Sigmoid colon (tissue), 7 donors: ENCODE measurements at places on chromosomes 16 and 17. TPM values are rescaled to one million over a fixed set of nuclear protein-coding genes. Genes with fewer than 3 reads are reported as not detected.
A peak's percentile ranks its signal among the peaks of the same experiment; 100 is the strongest.

- no peak overlapping the region for H3K4me3 ChIP-seq
- H3K27ac ChIP-seq, result no peak overlapping the region
- H3K27me3 ChIP-seq, result no peaks in the 10 kb centered on the region
Measured at GRCh38 chr16:74521691-74522090, 85.2 kb downstream of the GLG1 start.

DNA sequence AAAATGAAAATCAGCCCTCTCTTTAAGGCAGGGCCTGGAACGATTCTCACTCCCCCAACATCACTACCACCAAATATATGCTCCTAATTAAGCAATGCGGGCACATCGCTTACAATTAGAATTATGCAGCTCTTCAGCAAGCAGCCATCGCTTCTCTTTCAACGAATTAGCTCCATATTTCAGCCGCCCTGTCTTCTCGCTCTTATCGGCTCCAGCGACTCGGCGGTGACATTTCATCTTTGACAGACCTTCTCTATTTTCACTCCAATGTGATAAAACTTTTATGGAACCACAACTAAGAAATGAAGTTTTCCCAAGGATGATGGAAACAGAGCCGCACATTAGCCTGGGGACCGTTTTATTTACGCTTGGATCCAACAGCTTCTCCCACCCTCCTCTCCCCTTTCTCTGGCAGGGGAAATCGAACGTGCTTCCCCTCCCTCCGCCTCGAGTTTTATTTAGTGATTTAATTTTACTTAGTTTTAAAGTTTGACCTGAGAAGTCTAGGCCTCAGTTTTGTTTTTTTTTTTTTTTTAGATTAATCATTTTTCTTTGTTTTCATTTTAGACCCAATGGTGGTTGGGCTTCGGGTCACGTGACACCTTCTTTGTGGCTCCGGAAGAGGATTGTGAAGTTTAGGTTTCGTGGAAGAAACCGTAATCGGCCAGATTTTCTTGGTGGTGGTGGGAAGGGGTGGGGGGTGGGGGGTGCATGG is 3.1 kb upstream of the HOXB2 start:
- H3K4me1 ChIP-seq, result peaks cover 84% of the 10 kb centered on the region
- peak overlapping the region; percentile 6 for H3K4me3 ChIP-seq
- no peaks in the 10 kb centered on the region for H3K27me3 ChIP-seq
- no peaks in the 10 kb centered on the region for H3K36me3 ChIP-seq

GRCh38 chr17:7478276-7479212 is 887 bp downstream of the ZBTB4 start:
- H3K27me3 ChIP-seq, result no peaks in the 10 kb centered on the region
- peak overlapping the region; percentile 94 for H3K27ac ChIP-seq
- H3K36me3 ChIP-seq, result no peaks in the 10 kb centered on the region
- H3K4me1 ChIP-seq, result no peaks in the 10 kb centered on the region
- peak; percentile 86 for DNase-seq

GRCh38 chr16:84617041-84617790 is 662 bp downstream of the COTL1 start:
- H3K4me3 ChIP-seq, result peak overlapping the region; percentile 70
- H3K4me1 ChIP-seq, result peaks cover 58% of the 10 kb centered on the region
- peak overlapping the region; percentile 90 for H3K27ac ChIP-seq
- H3K36me3 ChIP-seq, result no peaks in the 10 kb centered on the region

GRCh38 chr16:64102654-64103053 is 1019.2 kb downstream of the CDH11 start:
- no peaks in the 10 kb centered on the region for H3K4me1 ChIP-seq
- no peak overlapping the region for H3K4me3 ChIP-seq

DNA sequence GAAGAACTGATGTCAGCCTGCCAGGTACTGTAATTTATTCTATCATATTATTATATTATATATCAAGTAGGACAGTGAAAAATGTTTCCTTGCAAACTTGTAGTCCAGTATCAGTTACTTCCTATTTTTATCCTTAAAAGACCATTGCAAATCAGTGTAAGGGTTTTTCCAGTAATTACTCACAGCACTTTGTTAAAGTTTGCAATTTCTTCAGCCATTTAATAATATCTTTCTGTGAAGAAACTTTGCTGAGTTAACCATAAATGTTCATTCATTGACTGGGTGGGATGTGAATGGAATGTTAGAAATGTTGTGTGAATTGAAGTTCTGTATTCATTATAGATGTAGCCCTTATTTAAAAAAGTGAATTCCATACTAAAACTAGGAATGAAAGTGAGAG is 26.7 kb downstream of the HAPSTR1 start:
- peaks cover 4% of the 10 kb centered on the region for H3K36me3 ChIP-seq
- no peak for DNase-seq
- H3K4me1 ChIP-seq, result peaks cover 56% of the 10 kb centered on the region

DNA sequence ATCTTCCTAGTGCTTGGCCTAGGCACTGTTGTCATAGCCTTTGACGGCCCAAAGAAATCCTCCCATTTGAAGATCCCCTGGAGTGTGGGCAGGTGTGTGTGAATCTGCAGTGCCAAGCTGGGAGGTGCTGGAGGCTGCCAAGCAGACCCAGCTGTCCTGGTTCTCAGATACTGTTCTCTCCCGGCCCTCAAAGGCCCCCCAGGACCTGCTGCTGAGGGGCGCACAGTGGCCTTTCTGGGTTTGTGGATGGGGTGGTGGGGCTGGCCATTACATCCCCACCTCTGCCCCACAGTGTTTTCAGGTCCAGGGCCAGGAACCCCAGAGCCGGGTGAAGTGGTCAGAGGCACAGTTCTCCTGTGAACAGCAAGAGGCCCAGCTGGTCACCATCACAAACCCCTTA is 60.5 kb downstream of the MRC2 start:
- no peaks in the 10 kb centered on the region for H3K36me3 ChIP-seq
- no peaks in the 10 kb centered on the region for H3K4me1 ChIP-seq
- no peak overlapping the region for H3K4me3 ChIP-seq
- no peaks in the 10 kb centered on the region for H3K27me3 ChIP-seq

DNA sequence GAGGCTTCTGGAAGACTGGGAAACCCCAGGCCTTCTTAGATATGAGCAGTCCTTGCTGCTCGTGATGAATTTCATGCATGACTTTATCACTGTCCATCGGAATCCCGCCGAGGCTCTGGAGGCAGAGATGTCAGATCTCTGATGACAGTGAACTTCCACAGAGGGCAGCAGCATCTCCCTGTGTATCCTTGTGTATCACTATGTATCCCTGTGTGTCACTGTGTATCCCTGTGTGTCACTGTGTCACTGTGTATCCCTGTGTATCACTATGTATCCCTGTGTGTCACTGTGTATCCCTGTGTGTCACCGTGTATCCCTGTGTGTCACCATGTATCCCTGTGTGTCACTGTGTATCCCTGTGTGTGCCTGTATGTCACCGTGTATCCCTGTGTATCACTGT is 160.2 kb upstream of the CHMP6 start:
- peak; percentile 56 for DNase-seq
- no peaks in the 10 kb centered on the region for H3K27me3 ChIP-seq
- H3K36me3 ChIP-seq, result no peaks in the 10 kb centered on the region
- no peak overlapping the region for H3K4me3 ChIP-seq

RNF227 gene
- 3.9 TPM for total RNA-seq

LYRM9 gene
- total RNA-seq, result 15.5 TPM
